Activated CD8-positive, alpha-beta memory T cell treated with anti-CD3 and anti-CD28 coated beads for 1 hour (primary cell): ENCODE measurements at places on chromosomes 16 and 17.

- no peak for DNase-seq
Observed at GRCh38 chr16:76818606-76819181, 372.3 kb upstream of the MON1B start.

GRCh38 chr17:29124135-29124924 lies 55.9 kb downstream of the MYO18A start:
- DNase-seq = no peak

DNA sequence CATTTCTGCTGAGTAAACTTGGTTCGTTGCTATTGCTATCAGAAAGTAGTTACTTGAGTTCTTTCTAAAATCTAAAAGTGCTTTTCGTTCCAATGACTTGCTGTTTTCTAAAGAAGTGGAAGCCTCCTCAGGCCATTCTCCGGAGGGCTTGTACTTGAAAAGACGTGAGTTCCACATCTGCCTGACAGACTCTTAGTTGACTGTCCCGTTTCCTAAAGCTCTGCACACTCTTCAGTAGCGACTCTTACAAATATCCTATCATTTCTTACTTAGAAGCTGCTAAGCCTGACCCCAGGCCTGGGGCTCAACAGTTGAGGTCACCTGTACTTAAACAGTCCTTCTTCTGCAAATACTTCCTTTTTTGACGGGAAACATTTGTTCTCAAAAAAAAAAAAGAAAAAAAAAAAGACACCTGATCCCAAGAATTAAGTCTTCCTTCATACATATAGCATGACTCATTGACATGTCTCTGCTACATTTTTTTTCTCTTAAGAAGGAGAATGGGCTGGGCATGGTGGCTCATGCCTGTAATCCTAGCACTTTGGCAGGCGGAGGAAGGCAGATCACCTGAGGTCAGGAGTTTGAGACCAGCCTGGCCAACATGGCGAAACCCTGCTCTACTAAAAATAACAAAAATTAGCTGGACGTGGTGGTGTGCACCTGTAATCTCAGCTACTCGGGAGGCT lies 61.5 kb downstream of the DHRS7C start:
- no peak for DNase-seq

DNA sequence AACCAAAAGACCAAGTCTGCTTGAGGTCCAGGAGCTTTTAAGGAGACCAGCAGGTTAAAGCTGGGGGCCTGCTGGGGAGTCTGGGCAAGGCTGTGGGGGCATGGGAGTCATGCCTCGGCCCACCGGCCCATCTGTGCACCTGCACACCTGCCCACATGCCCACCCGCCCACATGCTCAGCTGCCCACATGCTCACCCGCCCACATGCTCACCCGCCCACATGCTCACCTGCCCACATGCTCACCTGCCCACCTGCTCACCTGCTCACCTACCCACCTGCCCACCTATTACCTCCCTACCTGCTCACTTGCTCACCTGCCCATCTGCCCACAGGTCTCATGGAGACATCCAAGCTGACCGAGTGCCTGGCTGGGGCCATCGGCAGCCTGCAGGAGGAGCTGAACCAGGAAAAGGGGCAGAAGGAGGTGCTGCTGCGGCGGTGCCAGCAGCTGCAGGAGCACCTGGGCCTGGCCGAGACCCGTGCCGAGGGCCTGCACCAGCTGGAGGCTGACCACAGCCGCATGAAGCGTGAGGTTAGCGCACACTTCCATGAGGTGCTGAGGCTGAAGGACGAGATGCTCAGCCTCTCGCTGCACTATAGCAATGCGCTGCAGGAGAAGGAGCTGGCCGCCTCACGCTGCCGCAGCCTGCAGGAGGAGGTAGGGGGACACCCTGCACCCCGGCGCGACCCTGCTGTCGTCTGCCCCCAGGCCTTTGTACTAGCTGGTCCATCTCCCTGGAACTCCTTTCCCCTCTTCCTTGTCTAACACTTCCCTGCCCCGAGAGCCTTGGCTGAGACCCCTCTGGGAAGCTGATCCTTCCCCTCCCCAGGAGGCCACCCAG lies 14.0 kb downstream of the CARD14 start:
- no peak for DNase-seq

DNA sequence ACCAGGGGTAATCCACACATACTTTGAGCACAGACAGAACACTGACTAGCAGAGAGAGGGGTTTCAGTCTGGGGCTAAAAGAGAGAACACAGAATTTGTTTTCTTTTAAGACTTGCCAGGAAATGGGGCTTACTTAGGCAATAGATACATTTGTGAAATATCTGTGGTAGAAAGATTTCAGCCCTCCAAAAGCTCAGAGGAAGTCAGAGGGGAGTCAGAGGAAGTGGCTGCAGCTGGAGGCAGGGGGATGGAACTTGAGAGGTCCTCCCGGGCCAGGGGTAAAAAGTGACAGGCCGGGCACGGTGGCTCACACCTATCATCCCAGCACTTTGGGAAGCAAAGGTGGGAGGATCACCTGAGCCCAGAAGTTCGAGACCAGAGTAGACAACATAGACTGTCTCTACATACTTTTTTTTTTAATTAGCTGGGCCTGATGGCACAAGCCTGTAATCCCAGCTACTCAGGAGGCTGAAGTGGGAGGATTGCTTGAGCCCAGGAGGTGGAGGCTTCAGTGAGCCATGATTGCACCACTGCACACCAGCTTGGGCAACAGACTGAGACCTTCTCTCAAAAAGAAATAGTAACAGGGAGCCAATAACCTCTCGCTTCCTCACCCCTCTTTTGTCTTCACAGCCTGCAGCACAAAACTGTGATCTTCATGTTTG lies 49.9 kb downstream of the NLRC5 start:
- no peak for DNase-seq

DNA sequence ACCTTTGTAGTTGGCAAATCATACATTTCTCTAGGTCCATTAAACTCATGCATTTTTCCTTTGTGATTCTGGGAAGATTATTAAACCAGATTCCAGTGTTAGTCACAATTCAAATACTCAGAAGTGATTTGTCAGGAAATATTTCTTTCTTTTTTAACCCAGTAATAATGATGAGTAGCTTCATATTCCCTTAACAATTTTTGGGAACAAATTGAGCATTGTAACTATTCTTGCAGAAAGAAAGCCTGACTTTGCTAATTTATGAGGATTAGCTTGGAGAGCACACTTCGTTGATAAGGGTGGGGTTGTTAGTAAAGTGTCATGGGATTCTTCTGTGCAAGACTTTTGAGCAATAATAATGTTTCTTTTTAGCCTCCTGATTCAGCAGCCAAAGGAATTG lies 18.7 kb upstream of the KRT24 start:
- no peak for DNase-seq

- no peak for DNase-seq
Observed at GRCh38 chr17:59832883-59833379, 59.8 kb downstream of the TUBD1 start.

- DNase-seq = no peak
Observed at GRCh38 chr17:48238933-48239602, 131.5 kb downstream of the SNX11 start.

- DNase-seq = no peak
Observed at GRCh38 chr17:37174205-37174604, 201.6 kb upstream of the C17orf78 start.

DNA sequence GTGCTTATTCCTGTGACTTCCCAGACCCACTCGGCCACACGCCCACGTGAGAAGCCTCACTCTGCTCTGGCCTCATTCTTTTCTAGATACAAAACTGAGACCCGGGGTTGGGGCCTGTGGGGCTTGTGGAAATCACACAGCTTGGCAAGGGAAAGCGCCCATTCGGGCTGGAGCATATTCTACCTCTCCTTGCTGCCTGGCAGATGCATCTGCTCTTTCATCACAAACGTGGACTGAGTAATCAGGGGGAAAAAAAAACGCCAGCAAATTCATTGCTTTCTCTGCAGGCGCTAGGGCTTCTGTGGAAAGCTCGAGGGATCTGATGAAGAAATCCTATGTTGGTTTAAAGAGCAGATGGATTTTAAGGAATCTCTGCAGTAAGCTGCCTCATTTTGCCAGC lies 44.4 kb downstream of the DNAH9 start:
- no peak for DNase-seq

DNA sequence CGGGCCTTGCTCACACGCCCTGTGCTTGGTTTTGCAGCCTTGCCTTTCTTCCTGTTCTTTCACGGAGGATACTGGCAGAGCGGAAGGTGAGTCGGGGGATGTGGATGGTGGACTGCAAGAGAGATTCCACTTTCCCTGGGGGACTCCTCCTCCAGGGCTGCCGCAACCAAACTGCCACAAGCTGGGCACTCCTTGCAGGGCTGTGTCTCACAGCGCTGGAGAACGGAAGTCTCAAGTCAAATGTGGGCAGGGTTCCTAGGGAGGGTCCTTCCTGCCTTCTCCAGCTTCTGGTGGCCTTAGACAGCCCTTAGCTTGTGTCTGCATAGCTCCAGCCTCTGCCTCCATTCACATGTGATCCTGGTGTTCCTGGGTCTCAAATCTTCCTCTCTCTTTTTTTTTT lies 11.4 kb upstream of the BIRC5 start:
- DNase-seq = no peak

- DNase-seq = no peak
Observed at GRCh38 chr16:10027553-10027952, 154.7 kb downstream of the GRIN2A start.

- DNase-seq = no peak
Observed at GRCh38 chr17:29326023-29326813, 32.3 kb upstream of the NUFIP2 start.

- no peak for DNase-seq
Observed at GRCh38 chr17:2136241-2136640, 81.3 kb downstream of the HIC1 start.

DNA sequence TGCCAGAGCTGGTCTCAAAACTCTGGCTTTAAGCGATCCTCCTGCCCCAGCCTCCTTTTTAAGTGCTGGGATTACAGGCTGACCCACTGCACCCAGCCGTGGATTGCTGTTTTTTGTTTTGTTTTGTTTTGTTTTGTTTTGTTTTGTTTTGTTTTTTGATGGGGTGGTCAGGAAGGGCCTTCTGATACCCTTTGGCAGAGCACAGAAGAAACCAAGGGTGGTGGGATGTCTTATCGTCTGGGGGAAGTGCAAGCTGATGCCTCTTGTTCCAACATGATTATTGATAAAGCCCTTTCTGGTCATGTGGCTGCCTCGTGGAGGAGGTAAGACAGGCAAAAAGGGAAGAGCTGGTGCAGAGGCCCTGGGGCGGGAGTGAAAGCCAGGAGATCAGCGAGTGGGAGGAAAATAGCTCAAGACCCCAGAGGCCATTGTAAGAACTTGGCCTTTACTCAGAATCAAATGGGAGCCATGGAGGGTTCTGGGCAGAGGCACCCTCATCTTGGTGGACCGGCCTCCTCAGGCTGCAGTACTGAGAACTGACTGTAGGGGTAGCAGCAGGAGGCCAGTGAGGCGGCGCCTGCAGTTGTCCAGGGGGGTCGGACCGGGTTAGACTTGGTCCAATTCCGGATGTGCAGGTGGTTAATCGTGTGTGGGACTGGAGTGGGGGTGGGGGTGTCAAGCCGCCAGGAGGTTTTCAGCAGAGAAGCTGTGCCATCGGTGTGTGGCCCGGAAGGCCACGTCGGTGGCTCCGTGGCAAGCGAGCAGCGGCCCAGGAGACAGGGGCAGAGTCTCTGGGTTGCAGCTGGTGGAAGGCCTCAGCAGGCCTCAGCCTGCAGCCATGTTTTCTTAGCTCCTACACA lies 84.4 kb upstream of the GSE1 start:
- no peak for DNase-seq

DNA sequence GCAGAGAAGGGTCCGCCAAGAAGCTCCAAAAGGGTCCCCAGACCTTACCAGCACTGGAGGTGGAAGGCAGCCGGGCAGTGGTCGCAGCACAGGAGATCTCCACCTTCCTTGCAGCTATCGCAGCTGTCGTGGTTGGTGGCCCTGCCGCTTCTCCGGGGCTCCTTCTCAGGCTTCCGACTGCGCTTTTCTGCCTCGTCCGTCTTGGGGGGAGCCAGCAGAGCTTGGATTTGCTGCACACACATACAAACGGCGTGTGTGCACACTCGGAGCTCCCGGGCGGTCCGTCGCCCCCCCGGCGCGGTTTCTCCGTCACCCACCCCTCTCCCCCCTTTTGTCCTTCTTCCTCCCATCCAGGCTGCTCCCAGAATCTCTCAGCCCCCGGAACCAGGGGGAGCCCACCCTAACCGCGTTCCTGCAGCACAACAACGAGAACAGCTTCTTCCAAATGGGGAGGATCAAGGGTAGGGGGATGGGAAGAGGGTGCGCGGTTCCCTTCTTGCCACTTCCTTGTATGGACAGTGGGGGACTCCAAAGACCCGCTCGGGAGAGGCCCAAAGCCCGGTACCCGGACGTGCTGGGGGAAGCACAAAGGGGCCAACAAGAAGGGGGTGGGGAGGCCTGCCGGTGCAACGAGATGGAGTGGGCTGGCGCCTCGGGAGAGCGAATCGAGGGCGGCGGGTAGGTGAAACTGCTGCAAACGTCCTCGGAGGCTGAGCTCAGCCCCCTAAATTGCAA lies 1.1 kb downstream of the PHF12 start:
- DNase-seq = no peak

DNA sequence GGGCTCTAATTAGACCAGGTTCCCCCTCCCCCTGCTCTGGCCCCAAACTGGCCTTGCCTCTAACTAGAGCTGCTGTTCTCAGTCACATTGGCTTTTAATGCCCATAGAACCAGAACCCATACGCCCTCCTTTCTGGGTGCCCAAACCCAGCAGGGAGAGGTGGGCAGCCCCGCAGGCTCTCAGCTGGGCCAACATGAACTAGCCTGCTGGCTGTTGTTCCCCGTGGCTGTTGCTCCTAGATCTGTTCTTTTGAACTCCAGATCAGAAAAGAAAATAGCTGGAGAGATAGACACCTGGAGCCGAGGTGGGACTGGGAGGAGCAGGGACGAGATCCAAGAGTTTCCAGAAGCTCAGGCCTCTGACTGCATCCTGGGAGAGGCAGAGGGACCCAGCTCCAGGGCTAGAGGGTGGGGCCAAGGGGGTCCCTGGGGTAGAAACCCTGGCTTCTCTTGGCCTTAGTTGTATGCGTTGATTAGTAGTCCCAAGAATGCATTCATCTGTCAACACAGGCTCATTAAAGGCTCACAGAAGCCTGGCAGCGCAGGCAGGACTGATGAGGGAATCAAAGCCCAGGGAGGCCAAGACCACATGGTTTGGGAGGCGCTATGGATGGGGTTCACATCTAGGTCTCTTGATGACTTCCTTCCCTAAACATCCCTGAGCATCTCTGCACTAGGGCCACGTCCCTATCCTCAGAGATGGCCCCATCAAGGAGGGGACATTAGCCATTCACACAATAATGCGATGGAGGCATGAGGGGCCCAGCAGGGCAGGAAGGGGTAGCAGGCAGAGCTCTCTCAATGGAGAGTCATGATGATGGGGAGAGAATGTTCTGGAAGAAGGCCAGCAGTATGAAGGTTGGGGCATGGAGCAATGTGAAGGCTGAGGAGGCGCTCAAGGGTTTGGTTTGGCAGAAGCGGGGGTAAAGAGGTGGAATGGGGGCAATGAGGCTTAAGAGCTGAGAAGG lies 1.3 kb upstream of the CPSF4L start:
- DNase-seq = no peak

DNA sequence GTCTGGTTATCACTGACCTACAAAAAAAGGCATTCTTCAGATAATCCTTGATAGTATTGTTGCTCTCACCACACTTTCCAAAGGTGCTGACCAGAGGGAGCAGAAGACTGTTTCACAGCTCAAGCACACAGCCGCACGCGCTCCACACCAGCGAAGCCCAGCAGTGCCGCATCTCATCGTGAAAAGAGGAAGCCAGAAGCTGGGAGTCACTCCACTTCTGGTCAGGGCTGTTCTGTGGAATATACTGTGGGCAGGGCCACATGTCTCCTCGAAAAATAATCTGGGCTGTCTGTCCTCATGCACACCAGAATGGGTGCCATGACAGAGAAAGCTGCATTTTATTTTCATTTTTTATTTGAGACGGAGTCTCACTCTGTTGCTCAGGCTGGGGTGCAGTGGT lies 7.3 kb upstream of the PRSS36 start:
- DNase-seq = no peak
